H7 (cell line): ENCODE measurements at places on chromosomes 11 and 22.

- peak; percentile 93 for DNase-seq
These were observed 21.6 kb upstream of the KCNQ1OT1 start for GRCh38 chr11:2721210-2721916.

- DNase-seq: no peak
These were observed 9.3 kb upstream of the GLB1L3 start for GRCh38 chr11:134266841-134267251.

GRCh38 chr22:50460938-50461337, 13.9 kb downstream of the SBF1 start:
- DNase-seq: no peak

DNA sequence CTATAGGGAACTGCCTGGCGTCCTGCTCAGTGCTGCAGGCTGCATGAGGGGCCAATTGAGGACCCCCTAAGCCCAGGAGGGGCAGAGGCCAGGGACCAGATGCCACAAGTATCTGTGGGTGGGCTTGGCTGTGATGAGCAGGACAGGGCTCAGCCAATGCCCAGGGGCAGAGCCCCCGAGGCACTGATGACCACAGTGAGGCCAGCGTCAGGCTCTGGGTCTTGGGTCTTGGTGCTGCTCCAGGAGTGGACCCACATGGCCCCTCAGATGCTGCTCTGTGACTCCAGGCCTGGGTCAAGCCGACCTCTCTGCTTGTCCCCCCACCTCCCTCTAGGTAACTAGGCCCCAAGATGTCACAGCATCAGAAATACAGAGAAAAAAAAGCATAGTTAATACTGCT, 50.6 kb downstream of the RTN4R start:
- DNase-seq: no peak

GRCh38 chr11:115921540-115921939, 417.3 kb upstream of the CADM1 start:
- no peak for DNase-seq
